Fibroblast of skin of left biceps (primary cell): ENCODE measurements at places on chromosomes 4 and X.

DNA sequence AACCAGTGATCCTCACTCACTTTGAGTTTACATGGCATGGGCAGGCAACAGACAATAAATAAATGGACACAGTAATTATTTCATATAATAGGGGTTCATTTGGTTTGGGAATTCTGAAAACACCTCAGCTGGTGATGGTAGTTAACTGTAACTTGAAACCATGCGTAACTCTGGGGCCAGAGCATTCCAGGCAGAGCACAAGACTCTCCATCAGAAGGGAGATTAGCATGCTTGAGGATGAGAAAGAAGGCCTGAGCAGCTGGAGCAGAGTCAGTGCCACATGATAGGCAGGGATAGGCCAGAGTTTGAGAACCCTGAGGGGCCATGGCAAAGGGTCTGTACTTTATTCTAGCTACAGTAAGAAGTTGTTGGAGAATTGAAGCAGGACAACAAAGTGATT is 56.3 kb upstream of the CXCL8 start:
- no peak for DNase-seq

GRCh38 chr4:185811509-185812364 is at the start of gene SORBS2:
SORBS2 (minus strand) TSS chr4:185812194; CDS start chr4:185690571, 121,623 bp downstream.
- DNase-seq, result no peak

GRCh38 chr4:172686021-172686420 is 482.6 kb upstream of the GALNT7 start:
- DNase-seq, result no peak

- no peak for DNase-seq
Measured at GRCh38 chr4:102778720-102779119, 18.0 kb upstream of the MANBA start.

DNA sequence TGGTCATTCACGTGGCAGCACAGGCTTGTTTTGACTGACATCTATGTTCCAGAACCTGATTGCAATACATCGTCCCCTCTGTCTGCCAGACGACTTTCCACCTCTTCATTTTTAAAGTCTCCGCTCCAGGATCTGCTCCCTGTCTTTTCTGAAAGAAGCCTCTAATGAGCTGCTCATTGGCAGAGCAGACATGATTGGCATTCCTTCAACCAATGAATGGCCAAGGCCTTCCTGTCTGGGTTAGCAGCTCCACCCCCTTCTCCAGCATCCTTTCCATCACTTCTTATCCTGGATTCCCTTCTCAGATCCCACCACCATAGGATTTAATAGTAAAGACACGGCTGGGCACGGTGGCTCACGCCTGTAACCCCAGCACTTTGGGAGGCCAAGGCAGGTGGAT is 202.7 kb upstream of the KLF3 start:
- no peak for DNase-seq

DNA sequence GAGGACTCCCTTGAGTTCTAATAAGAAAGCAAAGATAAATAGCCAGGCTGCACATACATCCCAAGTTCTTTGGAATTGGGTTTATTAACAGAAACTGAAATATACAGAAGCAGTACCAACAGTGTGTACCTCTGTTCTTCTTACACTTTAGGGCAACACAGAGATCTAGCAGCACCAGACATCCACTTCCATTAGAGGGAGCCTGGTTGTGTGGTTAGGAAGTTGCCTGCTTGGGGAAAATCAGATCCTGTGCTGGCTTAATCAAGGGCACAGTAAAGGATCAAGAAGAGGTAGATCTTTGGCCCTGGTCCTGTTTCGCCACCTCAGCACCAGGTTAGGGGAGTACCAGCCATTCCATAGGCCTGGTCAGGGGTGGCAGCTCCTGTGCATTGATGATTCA is 231.1 kb upstream of the ARHGAP24 start:
- no peak for DNase-seq
